ENCODE measurements at places on chromosomes 6 and 20.

DNA sequence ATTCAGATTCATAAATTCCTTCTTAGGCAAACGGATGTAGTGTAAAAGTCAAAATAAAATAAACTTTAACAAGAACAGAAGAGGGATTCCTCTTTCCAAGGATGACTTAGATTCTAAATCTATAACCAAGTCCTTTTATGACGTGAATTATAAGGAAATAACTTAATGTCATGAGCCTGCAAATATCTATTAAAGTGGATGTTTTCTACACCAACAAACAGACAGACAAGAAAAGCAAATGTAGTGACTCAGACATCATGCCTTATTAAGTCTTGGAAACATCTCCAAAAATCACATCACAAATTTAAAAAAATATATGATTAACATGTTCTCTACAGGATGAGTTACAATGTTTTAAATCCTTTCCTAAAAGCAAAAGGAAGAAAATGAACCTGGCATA lies 397.1 kb downstream of the ESR1 start:
- DNase-seq, result no peak

- DNase-seq, result no peak
Measured at GRCh38 chr6:14622085-14622484, 504.5 kb downstream of the CD83 start.

DNA sequence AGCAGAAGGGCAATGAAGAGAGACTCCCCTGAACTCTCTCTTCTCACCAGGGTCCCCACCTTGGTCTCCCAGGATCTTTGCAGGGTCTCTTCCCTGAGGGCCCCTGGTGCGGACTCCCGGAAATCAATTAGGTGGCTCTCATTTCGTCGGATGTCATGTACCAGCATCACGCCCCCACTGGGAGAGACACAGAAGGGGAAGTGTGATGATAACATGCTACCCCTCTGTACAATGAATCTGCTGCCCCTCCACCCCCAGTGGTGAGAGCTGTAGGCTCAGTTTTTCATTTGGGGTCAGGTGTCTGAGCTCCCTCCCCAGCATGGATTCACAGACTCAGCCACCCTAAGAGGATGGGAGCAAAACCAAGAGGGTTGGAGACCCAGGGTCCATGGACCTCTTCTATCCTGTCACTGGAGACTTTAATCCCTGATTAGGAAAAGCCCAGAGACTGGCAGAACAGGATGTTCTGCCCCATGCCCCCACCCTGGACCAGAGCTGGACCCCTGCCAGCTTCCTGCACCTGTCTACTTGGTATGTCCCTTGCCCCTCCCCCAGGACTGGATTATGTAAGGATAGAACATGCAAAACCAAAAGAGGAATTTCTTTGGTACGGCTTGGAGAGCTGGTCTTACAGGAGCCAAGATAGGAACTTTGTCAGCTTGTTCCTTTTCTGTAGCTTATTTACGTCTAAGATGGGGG lies 11.1 kb downstream of the GGT7 start:
- DNase-seq, result no peak

DNA sequence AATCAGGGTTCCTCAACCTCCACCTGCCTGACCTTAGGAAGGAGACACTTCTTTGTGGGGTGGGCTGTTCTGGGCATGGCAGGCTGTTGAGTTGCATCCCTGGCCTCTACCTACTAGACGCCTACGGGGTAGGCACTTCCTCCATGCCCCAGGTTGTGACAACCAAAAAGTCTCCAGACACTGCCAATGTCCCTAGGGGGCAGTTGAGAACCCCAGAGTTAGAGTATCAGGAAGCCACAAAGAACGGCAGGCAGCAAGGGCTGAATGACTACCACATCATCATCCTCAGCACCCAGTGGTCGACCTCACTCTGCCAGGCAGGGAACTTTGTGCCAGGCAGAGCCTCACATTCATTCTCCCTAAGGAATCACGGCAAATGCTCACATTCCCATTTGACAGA lies 21.5 kb downstream of the PMEPA1 start:
- no peak for DNase-seq

- peak; percentile 49 for DNase-seq
Measured at GRCh38 chr20:8930726-8931125, 138.2 kb upstream of the PLCB4 start.

DNA sequence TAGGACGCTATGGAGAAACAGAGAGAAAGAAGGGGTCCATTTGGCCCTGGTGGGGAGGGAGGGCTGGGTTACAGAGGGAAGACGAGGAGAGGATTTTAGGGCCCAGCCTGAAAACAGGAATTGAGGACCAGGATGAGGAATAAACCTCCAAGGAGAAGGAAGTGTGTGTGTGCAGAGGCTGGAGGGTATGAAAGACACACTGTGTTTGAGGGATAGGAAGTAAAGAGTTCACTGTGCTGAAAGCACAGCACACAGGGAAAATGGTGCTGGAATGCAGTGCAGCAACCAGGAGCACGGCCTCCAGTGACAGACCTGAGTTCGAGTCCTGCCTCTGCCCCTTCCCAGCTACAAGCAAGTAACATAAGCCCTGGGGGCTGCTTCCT lies 7.8 kb downstream of the MBOAT1 start:
- no peak for DNase-seq

GRCh38 chr20:16556301-16556700 lies 16.9 kb downstream of the KIF16B start:
- no peak for DNase-seq

DNA sequence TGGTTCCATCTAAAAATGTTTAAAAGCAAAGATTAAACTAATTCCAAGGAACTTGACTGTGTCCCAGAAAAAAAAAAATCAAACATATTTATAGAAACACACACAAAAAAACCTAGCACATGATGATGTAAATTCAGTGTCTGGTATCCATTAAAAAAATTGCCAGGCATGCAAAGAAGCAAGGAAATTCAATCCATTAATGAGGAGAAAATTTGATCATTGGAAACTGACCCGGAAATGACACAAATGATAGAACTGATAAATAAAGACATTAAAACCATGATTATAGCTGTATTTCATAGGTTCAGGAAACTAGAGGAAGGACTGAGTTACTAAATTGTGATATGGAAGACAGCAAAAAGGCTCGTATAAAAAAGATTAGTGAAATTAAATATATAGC lies 34.7 kb downstream of the PDYN start:
- DNase-seq, result no peak

DNA sequence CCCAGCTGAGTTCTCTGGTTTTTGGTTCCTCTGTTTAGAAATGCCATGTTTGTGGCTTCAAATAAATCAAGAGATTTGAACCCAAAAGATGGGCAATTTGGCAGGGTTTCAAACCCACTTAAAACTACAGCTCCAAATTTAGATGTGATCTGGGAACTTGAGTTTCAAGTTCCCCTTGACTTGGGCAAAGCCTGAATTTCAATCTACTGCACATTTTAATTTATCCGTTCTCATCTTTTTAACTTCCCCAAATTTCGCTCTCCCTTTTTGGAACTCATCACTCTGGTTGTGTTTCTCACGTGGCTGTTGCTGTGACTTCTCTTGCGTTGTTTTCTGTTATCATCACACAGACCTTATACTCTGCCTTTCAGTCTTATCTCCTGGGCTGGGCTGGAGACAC lies 230.9 kb downstream of the CDC5L start:
- no peak for DNase-seq

DNA sequence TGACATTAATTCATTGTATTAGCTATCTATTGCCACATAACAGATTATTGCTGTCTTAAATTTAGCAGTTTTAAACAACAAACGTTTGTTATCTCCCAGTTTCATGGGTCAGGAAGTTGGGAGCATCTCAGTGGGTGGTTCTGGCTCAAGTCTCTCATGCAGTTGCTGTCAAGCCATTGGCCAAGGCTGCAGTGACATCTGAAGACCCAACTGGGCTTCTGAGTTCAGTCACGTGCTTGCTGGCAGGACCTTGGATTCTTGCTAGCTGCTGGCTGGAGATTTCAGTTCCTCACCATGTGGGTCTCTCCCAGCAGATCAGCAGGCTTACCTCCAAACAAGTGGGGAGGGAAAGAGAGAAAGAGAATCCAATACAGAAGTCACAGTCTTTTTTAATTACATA lies 152.6 kb upstream of the EXOC2 start:
- DNase-seq, result no peak

DNA sequence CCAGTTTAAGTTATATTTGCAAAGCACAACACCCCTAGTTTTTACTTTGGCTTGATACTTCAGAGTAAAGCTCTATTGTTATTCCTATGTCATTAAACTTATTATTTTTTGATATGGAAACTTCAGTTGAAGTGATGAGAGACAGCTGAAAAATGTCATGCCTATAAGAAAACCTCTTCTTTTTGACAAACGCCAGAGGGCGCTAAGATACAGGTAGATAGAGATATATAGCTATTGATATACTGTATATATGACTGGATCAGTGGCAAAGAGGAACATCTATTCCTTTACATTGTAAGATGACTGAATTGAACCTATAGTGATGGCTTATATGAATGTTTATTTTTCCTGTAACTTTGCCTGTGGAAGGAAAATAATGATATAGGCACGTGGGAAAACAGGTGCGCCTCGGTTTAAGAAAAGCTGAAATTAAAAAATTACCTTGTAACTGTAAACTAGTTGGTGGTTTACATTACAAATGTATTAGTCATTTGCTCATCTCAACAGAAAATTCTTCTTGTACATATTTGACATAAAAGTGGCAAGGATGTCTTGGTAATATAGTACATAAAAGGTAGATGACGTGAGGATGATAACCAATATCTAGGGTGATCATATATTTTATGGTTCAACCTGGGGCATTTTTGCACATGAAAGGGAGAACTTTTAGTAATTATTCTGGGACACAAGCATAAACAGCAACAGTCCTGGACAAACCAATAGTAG lies 74.1 kb downstream of the LAMA4 start:
- peak; percentile 73 for DNase-seq

- DNase-seq, result no peak
Measured at GRCh38 chr20:33177866-33178265, 9.9 kb downstream of the BPIFA2 start.

- DNase-seq, result no peak
Measured at GRCh38 chr6:112202639-112203341, 51.6 kb downstream of the LAMA4 start.

DNA sequence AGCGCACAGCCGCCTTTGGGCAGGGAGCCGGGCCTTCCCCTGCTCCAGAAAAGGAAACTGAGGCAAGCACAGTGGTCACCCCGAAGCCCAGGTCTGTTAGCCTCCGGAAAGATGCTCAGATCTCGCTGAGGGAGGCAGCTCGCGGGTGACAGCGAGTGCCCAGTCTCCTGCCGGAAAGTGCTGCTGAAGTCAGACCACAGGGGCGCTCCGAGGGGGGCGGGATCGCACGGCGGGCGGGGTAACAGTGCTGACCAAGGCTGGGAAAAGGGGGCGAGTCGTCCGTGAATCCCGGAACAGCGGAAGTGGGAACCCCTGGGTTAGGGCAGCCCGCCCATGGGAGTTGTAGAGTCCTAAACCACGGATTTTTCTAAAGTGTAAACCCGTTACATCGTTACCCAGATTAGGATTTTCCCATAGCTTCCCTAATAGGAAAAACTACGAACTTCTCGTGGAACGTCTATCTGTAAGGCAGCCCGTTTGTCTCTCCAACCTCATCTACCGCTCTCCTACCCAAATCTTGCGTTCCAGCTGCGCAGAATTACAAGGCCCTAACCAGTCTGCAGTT lies 504 bp downstream of the VPS16 start:
- no peak for DNase-seq

DNA sequence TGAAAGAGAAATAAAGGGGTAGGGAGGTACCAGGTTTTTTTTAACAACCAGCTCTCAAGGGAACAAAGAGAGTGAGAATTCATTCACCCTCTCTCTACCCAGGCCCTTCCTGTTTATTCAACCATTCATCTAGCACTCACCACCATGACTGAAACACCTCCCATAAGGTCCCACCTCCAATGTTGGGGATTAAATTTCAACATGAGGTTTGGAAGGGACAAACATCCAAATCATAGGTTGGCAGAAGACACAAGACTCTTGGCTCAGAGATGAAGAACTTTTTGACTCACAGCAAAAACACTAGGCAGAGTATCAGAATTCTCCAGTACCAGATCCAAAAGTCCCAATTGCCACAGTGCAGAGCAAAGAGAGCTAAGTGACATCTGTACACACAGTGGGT lies 186.3 kb downstream of the EDN1 start:
- DNase-seq, result no peak

GRCh38 chr6:46452312-46452917 lies 38.8 kb downstream of the RCAN2 start:
- DNase-seq, result no peak

Data from AG09309 (cell line).